ENCODE measurements at places on chromosomes 3 and 15.

DNA sequence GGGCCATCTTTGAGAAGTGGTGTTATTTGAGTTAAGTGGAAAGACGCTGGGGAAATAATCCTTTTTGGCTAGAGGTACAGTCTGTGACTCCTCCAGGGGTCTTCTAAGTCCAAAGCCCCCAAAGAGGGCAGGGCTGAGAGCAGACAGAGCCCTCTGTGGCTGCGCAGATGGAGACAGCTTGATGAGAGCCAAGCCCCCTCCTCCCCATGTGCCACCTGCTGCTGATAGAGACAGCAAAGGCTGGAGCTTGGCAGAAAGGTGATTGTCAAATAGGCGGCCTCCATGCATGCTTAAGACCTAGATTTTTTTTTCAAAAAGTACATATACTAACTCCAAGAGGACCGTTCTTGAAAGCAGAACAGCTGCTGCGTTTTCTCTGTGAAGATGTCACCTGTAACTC lies 72.4 kb downstream of the CRYGS start:
- DNase-seq: no peak

- DNase-seq: no peak
Measured at GRCh38 chr15:91917686-91918360, 64.3 kb downstream of the SLCO3A1 start.

DNA sequence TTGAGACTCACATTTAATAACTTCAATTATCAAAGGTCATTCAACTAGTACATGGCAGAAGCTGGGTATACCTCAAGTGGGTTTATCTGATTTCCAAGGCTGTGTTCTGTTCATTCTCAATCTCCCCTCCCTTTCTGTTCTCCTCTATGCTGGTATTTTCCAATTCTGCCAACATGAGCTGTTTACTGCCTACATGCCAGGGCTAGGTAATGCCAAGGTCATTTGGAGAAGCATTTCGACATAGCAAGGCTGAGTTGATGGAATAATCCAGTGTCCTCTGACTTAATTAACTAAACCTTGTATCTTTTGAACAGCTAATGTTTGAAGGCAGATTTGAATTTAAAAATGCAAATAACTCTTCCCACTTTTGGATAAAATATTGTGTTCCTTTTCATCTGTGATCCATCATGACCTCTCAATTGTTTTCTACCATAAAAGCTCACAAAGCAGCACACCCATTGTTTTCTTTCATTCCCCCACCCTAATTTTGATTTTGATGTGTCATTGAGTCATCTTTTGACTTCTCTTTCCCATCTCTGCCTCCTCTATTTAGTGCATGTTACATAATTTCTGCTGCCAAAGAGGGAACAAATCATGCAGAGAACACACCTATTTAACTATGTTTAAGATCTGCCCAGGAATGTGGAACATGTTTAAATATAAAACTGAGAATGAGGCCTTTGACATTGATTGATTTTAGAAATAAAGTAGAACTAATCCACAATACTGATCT lies 308.8 kb upstream of the NR2E3 start:
- DNase-seq: no peak

DNA sequence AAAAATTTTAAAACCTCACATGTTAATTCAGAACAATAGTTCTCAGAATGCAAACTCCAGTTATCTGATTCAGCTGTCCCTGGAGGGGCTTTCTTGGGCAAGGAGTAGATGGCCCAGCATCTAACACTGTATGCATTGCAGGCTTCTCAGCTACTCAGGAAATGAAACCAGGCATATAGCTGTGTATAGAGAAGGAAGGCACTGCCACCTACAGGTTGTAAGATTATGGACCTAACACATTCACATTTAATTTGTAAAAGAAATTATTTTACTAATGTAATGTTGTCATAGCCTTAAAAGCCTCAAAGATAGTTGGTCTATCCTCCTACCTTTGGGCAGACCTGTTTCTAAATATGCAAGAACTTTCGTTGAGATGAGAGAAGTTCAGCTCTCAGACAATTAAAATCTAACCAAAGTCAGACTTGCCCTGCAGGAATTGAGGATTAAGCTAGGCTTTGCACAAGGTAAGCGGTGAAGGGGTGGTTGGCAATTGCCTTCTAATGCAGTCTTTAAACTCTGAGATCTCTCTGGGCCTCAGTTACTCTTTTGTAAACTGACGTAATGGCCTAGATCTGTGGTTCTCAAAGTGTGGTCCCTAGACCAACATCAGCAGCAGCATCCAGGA lies 132.8 kb upstream of the SLC24A5 start:
- DNase-seq: no peak

DNA sequence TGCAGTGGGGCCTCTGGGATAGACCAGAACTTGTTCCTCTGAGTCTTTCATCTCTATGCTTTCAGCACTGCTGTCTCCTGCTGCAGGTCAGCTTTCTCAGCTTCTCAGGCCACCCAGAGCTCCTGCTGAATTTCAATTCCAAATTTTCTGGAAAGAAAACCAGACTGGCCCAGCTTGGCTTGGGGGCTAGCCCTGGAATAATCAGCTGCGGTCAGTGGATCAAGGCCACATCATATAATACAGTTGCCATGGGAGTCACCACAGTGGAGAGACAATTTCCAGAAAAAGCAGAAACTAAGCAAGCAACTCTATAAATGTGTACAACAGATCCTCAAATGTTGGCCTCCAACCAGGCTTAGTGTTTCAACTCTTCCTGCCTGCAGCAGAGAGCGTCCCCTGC lies 91.1 kb upstream of the SLC24A5 start:
- no peak for DNase-seq

DNA sequence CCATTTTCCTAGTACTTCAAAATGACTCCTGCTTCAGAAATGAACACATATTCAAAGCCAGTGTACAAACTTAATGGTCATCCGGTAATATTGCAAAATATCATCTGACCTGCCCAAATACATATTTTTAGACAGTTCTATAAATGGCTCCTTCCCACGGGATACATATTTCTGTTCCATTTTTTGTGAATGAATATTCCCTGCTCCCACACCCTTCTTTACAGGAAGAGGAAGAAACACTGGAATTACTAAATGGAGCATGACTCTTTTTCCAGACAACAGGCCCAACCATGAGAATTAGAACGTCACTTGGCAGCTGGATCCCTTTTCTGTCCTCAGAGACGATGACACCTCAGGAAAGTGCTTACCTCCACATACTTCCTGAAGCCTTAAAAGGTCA lies 38.0 kb upstream of the CBLB start:
- DNase-seq: no peak

GRCh38 chr3:122989856-122990575 lies 37.5 kb downstream of the SEMA5B start:
- no peak for DNase-seq

DNA sequence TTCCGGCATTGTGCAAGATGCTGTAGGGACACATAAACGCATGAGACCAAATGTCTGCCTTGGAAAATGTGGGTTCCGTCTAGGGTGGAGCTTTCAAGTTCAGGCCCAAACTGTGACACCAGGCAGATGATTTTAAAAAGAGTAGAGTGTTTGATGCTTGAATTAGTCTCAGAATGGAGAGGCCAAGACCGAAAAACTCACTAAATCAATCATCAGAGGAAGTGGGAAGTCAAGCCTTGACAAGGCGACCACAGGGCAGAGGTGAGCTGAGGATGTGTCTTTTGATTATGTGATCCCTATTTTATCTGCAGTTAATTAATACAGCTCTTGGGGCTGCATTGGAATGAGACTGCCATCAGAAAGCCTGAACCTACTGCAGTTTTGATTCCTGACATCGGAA lies 275.4 kb downstream of the ABHD5 start:
- no peak for DNase-seq

DNA sequence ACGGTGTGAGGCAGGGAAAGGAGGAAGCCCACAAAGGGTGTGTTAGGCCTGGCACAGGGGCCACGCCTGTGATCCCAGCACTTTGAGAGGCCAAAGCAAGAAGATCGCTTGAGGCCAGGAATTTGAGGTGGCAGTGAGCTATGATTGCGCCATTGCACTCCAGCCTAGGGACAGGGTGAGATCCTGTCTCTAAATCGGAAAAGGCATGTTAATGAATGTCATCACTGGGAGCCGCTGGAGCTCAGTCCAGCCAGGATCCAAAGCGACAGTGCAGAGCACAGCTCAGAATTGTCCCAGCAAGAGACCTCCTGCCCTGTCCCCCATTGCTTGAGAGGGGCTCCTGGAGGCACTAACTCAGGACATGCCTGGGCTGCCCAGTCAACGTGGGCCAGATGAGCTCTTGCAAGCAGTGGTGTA lies 15.0 kb upstream of the FBLN2 start:
- no peak for DNase-seq

DNA sequence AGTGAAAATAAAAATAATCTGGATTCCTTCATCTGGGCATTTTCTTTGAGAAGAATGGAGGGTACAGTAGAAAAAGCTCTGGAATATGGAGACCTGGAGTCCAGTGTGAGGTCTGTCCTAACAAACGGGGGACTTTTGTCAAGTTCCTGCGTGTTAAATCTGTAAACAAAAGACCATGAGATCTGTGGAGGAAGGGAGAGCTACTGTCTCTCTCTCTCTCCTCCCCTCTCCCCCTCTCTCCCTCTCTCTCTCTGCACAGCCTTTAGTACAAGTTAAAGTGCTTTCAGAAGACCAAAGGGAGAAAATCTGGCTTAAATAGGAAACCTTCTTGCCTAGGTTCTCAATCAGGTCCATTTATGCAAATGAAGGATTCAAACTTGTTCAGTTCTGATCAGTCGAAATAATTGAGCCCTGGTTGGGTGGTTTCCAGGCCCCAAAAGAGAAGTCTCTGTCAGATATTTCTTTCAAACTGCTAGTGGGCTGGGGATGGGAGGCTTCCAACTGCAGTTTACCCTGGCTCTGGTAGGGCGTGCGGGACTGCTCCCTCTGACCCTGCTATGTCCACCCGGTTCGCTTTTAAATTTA lies 103.7 kb downstream of the SV2B start:
- no peak for DNase-seq

DNA sequence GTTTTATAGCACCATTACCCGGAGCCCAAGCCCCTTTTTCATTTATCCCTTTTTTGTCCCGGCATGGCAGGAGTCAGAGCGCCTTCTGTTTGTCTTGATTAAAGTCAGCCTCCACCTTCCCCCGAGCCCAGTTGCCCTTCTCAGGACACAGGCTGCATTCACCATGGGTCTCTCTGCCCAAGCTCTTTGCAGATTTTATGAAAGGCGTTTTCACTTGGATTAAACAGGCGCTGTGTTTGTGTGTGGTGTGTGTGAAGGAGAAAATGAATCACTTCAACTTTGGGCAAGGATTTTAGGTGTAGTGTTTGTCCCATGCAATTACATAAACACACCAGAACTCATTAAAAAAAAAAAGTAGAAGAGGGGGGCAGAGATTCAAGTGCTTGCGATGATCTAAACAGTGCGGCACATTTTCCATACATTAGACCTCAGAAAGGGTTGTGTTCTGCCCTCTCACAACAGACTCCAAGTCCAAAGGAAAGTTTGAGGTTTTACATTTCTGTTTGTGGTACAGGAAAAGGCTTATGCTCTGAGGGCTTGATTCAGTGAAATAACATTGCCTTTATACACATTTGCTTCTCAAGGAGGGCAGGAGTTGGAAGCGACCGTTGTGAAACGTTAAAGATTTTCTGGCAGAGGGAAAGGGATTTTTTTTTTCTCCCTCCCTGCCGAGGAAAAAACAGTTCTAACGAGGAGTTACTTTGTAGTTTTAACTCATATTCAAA lies 14.5 kb upstream of the IL16 start:
- no peak for DNase-seq

- DNase-seq: no peak
Measured at GRCh38 chr15:52359722-52360121, 64.1 kb upstream of the MYO5C start.

DNA sequence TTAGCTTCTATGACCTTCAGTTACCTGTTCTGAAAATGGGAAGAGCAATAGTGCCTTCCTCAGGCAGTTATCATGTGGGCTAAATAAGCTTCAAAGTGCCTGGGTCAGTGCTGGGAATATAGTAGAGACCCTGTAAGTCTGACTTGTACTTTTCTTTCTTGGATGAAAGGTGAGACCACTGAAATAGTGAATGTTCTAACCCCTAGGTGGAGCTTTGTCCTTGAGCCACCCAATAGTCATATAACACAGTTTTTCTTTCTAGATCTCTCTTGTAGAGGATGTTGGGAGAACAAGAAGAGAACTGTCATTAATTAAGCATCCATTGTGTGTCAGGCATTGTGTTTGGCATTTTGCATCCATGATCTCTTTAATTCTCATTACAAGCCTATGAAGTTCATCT lies 13.0 kb upstream of the BFSP2 start:
- DNase-seq: no peak

DNA sequence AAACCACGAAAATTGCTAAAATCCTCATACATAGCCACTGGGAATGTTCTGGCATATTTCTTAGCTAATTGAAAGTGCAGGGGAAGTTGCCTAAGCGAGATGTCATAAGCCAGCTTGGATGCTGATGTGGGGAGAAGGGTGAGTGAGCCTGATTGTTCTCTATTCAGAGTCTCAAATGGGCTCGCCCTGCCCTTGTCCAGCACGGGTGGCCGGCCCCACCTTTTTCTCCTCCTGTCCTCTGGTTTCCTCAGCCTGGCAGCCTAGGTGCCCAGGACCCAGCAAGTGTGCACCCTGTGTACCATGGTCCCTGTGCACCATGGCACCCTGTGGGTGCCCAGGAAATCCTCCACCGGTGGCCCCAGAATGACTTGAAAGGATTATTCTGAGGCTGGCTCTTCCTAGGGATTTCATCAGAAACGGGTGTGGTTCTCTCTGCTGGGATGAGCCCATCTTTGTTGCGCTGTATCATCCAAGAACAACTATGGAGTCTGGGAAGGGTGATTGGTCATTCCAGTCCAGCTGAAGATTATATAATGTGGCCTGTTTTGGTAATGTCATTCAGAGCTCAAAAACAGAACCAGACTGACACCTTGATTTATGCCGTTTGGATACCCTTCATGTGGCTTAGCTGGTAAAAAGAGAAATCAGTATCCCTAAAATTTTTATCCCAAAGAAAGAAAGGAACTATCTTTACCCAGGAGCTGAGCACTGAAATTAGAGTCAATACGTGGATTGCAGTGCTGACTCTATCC lies 150.8 kb upstream of the BHLHE40 start:
- no peak for DNase-seq

GRCh38 chr15:58015565-58015964 lies 49.9 kb downstream of the ALDH1A2 start:
- no peak for DNase-seq

GRCh38 chr3:112335434-112335781 lies 2.5 kb downstream of the CD200 start:
- DNase-seq: no peak

- no peak for DNase-seq
Measured at GRCh38 chr15:68175526-68175925, 29.6 kb downstream of the CALML4 start.

GRCh38 chr3:22792533-22792932 lies 410.6 kb upstream of the UBE2E2 start:
- no peak for DNase-seq

DNA sequence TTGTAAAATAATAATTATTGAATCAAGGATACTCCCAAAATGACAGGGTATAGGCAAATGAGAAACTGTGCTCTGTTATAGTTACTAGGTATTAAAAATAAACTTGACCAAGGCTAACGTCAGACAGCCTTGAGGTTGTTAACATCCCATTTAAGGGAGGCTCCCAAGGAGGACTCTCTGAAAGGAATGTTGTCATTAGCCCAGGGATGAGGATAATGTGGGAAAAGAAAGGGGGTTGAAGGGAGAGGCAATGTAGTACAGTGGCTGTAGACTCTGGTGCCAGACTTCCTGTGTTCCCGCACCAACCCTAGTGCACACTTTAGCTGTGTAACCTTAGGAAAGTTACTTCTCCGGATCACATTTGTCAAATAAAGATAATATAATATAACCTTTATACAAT lies 47.0 kb upstream of the RARB start:
- DNase-seq: no peak

Data from stimulated activated CD4-positive, alpha-beta T cell treated with anti-CD3 and anti-CD28 coated beads, Interleukin-4, amount 100 ng/mL, for 1 hour (primary cell).